Stimulated activated CD4-positive, alpha-beta T cell treated with anti-CD3 and anti-CD28 coated beads, Interleukin-1b, Interleukin-23, amount 100 ng/mL, for 24 hours (primary cell): ENCODE measurements at places on chromosomes 11 and 22.

GRCh38 chr11:33867561-33867960, 24.3 kb downstream of the LMO2 start:
- DNase-seq: no peak

DNA sequence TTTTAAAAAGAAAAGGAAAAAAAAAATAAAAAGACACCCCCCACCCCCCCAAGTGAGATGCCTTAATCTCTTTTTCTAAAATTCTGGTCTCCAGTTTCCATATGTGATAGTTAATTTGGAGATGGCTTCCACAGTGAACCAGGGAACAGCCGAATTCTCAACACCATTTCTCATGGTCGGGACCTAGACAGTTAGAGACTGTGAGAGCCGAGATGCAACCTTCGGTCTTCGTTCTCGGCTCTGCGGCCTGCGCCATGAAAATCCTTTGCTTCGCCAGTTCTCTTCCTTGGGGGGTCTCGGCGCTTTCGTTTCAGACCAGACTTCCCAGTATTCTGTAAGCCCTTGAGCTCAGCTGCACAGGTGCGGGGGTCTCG, 723 bp downstream of the CACNG2 start:
- DNase-seq: no peak

DNA sequence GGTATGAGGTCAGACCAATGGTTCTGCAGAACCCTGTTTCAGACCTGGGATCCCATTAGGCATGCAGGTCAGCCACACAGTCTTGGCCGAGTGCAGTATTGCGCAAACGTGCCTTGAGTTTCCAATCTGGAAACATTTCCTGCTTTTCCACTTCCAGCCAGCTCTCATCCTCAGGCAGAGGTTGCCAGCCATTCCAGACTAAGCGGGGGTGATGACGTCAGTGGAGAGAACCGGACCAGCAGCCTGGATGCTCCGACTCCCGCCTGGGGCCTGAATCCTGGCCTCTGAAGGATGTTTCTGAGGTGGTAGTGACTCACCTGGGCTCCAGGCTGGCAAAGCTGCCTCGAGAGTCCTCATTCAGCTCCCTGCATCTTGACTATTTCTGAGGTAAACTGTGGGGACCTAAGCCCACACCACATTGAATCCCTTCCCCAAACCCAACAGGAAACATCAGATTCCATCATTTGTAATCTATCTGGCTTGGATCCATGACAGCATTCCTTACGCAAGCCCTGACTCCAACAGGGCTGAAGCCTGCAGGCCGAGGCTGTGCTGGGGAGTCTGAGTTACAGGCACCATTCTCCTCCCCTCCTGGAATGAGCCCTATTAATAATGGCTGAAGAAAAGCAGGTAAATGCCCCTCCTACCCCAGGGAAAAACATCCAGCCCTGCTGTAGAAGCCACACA, 83.0 kb downstream of the ABTB2 start:
- DNase-seq: no peak

DNA sequence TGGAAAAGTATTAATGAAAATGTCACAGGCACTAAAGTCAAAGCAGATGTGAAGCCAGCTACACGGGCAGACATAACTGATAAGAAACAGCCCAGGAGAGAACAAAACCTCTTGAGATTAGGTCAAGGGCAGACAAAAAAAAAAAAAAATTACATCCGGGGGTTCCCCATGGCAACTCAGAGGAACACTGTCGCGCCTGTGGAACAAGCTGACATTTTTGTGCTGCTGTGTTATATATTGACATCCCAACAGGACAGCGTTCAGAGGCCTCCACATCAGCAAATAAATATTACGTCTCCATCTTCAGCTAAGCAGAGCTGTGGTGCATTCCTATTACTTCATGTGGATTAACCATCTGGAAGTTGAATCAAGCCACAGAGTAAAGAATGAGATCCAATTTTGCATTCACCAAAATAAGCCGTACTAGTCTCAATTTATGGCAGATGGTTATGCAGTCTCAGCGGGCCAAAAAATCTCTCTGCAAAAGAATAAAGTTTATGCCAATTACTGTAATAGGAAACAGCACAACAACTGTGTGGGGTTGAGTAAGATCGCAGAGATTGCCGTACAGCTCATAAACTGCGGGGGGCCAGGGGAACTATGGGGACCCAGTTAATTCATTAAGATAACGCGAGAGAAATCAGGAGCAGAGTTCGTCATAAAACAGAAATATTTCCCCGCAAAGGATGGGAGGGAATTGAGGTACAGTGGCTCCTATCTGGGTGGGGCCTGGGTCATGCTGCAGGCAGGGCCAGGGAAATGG, 41.3 kb upstream of the MN1 start:
- no peak for DNase-seq

DNA sequence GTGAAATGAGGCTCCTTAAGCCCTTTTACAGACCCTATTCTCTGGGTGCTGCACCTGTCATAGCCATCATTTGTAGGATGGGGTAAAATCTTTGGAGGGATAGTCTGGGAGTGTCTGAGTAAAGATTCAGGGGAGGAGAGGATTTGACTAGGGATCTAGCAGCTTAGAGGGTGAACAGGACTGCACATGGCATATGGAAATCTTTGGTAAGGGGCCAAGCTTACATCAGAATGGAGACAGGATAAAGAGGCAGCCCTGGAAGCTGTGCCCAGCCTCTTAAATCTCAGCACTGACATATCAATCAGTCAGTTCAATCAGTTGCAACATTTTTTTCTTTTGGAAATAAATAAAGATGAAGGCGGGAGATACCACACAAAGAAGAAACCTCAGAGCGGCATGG, 301.8 kb upstream of the CADM1 start:
- no peak for DNase-seq

DNA sequence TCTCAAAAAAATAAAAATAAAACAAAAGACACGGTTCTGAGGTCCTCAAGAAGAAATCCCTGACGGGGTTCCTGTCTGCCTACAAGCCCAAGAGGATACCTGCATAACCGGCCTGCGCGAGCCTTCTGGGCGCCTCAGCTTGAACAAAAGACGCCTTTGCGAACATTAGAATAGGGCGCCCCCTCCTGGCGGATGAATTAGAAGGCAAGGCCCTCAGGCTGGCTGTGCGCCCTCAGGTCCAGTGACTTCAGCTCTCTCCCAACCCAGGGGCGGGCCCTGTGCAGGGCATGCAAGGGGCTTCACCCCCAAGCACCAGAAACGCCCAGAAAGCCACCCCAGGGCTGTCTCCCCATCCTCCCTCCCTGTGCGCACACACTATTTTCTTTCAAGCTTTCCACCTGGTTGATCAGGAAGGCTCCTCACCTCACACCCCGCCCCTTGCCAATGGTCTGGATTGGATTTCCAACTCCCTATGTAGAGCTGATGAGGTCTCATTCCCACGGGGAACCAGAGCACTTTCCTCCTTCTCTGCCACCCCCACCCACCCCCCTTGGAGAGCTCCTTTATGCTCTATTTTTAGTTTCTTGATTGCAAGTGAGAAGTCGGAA, 273.3 kb downstream of the BUD13 start:
- no peak for DNase-seq

GRCh38 chr11:74936087-74936486, 12.8 kb downstream of the XRRA1 start:
- no peak for DNase-seq

DNA sequence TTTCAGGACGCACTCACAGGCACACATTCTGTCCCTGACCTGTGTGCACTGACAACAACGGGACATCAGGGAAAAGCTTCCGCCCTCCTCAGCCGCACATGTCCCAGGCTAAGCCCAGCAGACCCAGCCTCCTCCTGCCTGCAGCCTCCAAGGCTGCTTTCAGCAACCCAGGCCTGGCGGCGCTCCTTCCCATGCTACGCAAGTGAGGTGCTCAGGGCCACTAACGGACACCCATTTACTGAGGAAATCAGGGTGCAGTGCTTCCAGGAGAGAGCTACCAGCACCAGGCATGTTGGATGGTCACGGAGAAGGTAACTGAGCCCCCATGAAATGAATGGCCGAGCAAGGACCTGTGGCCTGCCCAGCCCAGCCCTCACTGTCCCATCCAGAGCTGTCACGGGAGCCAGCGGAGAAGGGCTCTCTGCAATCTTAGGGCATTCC, 6.9 kb downstream of the MOB2 start:
- DNase-seq: no peak

GRCh38 chr22:46114518-46115387, 35.6 kb upstream of the PPARA start:
- no peak for DNase-seq

GRCh38 chr22:19622061-19622441, 92.3 kb upstream of the SEPTIN5 start:
- no peak for DNase-seq

DNA sequence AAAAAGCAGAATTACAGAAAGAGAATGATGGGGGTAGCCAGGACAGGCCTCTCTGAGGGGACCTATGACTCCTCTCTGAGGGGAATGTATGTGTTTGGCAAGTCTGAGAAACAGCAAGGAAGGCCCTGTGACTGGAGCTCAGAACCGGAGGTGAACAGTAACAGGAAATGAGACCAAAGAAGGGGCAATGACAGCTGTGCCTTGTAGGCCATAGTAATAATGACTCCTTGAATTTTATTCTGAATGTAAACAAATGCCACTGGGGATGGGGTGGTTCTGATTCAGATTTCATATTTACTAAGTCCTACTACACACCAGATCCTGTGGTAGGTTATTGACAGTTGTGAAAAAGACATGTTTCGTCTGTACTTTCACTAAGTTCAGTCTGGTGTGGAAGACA, 52.8 kb upstream of the APOA1 start:
- DNase-seq: no peak

- DNase-seq: no peak
Observed at GRCh38 chr11:64008914-64009633, 22.8 kb downstream of the OTUB1 start.

DNA sequence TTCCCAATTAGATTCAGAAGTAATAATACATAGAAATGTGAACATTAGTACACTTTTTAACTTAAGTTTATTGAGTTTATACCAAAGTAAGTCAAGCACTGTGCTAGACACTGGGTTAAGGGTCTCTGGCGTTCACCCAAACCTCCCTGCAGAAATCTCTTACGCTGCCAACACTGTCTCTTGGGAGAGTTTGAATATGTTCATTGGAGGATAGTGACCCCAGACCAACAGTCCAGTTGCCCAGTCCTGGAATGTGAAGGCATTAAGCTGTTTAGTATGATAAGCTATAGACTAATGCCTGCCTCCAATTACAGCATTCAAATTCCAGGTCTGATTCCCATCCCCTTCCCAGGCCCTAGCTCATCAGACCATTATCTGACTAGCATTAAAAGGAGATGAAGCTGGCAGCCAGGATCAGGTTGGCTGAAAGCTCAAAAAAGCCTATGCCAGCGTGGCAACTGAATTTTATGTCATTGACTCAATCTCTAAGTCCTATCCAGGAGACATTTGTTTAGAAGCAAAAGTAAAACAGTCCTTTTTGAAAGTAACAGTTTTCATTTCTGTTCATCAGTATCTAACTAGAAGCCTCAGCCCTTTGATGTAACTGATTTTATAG, 77.8 kb downstream of the SFI1 start:
- no peak for DNase-seq

- no peak for DNase-seq
Observed at GRCh38 chr11:19931141-19931770, 218.6 kb downstream of the NAV2 start.

DNA sequence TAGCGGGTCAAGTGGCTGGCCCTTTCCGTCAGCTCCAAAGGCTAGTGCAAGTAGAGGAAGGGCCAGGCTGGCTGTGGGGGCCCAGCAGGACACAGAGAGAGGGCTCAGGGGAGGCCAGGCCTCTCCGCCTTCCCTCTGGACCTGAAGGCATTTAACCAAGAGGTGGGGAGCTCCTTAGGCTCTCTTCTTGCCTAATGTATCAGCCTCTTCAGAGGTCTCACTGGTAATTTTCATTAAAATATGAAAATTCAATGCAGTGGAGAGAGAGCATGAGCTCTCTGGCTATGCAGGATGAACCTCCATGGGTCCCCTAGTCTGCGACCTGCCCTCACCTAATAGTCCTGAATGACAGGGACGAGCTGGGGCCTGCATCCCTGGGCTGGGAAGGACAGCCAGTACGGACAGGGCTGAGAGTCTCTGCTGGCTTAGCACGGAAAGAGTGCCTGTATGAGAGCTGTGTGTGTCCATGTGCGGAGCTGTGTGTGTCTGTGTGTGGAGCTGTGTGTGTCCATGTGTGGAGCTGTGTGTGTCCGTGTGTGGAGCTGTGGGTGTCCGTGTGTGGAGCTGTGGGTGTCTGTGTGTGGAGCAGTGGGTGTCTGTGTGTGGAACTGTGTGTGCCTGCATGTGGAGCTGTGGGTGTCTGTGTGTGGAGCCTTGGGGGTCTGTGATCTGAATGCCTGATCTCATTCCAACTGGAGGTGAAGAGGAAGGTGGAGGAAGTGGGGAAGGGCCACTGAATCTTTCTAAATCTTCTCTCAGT, 2.4 kb downstream of the ALX4 start:
- no peak for DNase-seq

DNA sequence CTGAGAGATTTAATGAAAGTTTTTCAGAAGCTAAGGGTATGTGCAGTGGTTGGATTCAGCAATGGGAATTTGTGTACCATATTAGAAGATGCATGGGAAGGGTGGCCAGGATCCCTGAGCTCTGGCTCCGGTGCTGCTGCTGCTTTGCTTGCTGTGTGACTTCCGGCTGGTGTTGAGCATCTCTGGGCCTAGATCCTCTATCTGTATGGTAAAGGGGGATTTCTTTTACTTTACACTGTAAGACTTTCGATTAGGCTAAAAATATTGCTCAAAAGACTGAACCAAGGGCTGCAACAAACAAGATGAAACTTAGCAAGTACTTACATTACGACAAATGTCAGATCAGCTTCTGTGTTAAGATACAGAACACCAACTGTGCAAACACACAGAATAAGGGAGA, 39.1 kb downstream of the XRRA1 start:
- no peak for DNase-seq

DNA sequence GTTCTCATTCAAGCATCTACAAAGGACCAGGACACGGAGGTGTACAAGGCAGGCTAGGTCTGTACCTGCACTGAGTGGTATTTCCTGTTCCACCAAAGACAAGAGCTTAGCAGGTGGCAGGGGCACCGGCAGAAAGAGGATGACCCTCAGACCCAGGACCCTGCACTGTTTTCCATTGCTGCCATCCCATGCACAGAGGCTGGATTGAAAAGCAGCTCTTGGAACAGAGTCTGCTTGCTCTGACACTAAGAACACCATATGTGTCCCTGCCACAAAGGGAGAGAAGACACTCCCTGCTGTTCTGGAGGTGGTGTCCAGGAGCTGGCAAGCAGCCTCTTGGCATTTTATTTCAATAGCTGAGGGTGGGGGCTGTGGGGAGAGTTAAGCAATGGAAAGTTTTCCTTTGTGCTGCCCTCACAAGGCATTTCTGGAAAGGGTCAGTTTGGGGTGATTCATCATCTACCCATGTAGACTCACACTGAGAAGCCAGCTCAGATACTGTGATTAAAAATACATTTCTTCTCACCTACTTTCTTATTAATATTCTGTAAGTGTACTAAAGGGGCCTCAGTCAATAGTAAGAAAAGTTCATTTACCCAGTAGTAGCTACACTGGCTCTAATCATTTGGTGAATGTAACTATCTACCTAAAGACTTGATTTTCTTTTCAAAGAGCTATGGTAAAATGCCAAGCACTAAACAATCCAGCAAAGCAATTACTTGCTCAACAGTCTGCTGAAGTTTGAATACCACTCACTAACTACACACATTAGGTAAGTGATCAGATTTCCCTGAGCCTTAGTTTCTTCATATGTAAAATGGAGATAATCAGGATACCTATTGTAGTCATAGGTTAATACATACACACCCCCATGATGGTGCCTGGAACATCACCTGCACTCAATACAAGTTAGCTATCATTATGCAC, 55.2 kb downstream of the SLC1A2 start:
- no peak for DNase-seq

- no peak for DNase-seq
Observed at GRCh38 chr11:122733318-122733717, 77.8 kb downstream of the UBASH3B start.

- no peak for DNase-seq
Observed at GRCh38 chr11:128632141-128632791, 44.9 kb upstream of the ETS1 start.
